Left hindlimb (tissue), 1 donor: ENCODE measurements at places on chromosomes 6 and 20.

- no peak for DNase-seq
Observed at GRCh38 chr6:12335131-12335527, 45.0 kb downstream of the EDN1 start.

DNA sequence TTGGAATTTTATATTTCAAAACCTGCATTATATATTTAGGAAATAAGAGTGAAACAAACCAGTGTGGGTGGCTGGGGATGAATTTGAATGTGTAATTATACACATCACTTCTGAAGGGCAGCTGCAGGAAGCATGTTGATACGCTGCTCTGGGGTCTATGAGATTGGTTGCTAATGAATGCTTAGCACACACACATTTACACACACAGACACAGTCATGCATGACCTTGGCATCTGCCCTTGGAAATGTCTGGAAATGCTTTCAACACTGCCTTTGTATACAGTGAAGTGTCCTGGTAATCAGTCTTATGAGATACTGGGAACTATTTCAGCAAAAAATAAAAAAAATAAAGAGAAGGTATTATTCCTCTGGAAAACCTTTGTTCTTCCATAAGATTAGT lies 83.4 kb downstream of the ELOVL4 start:
- DNase-seq: no peak

DNA sequence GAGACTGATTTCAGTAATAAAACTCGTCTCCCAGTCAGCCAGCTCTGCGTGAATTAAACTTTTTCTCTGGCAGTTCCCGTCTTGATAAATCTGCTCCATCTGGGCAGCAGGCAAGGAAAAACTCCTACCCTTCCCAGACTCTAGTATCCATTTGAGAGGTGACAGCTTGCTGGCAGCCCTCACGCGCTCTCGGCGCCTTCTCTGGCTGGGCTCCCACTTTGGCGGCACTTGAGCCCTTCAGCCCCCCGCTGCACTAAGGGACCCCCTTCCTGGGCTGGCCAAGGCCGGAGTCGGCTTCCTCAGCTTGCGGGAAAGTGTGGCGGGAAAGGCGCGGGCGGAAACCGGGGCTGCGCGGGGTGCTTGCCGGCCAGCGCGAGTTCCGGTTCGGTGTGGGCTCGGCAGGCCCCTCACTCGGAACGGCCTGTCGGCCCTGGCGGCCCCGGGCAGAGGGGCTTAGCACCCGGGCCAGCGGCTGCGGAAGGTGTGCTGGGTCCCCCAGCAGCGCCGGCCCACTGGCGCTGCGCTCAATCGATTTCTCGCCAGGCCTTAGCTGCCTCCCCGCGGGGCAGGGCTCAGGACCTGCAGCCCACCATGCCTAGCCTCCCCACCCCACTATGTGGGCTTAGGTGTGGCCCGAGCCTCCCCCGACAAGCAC lies 21.8 kb upstream of the GMPR start:
- peak; percentile 53 for DNase-seq

GRCh38 chr6:90905351-90905750 lies 318.5 kb upstream of the MAP3K7 start:
- no peak for DNase-seq

GRCh38 chr20:62815066-62815991 lies 1.5 kb upstream of the COL9A3 start:
- DNase-seq: peak; percentile 71

DNA sequence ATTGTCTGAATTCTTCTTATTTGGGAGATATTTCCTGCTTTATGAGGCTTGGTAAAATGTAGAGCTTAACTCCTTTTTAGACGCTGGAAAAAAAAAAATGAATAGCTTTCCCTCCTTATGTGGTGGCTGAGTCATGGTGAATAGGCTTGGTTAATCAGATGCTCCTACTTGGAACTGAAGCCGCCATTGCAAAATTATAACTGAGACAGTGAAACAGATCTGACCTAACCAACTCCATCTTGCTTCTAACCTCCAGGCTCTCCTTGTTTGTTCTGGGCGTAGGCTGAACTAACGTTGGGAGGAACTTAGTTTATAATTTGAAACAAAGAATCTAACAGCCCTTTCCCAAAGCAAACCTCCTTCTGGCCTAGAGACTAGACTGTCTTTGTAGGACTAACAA lies 43.2 kb upstream of the PLCB4 start:
- DNase-seq: no peak

- DNase-seq: no peak
Observed at GRCh38 chr20:46186210-46186609, 68.1 kb downstream of the CD40 start.

DNA sequence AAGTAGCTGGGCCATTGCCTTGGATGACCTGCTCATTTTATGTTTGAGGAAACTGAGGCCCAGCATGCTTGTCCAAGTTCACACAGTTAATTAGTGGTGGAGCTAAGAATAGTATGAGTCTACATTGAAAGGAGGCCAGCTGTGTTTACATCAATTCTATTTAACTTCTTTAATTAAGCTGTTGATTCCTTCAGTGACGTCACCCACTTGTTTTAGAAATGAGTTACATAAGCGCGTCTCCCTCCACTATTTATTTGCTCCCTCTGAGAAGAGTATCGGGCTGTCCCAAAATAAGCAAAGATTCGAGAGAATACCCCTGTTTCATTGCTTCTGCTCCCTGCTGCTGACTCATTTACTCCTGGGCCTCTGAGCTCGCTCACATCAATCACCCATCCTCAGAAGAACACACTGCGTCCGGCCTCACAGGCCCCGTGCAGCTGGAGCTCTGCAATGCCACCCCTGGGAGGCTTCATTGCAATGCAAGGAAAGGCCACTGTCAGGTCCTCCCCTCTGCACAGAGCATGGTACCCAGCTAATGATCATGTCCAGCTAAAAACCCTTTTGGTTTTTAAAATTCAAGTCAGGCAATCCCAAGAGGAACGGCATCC lies 74.8 kb upstream of the BMP2 start:
- DNase-seq: no peak

GRCh38 chr20:44231713-44232468 lies 15.2 kb upstream of the GDAP1L1 start:
- DNase-seq: no peak

DNA sequence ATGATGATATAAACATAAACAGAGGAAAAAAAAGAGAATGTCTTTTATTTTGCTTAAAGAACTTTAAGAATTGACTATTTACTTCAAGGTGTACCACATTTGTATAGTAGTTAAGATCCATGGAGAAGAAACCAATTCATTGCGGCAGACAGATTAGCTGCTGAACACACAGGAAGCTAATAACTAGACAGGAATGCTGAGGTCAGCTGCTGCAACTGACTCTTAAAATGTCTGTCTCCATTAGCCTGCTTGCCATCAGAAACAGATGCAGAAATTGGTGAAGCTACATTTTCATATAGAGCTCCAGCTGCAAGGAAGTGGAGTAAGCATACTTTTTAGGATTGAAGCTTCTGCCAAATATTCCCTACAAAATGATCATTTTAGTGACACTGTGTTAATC lies 939.5 kb downstream of the EPHA7 start:
- DNase-seq: no peak

GRCh38 chr6:73180076-73180738 lies 45.1 kb downstream of the KHDC1L start:
- no peak for DNase-seq

- no peak for DNase-seq
Observed at GRCh38 chr6:143264986-143265764, 185.3 kb downstream of the ADAT2 start.

GRCh38 chr20:63215101-63216040 lies 560 bp downstream of the YTHDF1 start:
- no peak for DNase-seq

DNA sequence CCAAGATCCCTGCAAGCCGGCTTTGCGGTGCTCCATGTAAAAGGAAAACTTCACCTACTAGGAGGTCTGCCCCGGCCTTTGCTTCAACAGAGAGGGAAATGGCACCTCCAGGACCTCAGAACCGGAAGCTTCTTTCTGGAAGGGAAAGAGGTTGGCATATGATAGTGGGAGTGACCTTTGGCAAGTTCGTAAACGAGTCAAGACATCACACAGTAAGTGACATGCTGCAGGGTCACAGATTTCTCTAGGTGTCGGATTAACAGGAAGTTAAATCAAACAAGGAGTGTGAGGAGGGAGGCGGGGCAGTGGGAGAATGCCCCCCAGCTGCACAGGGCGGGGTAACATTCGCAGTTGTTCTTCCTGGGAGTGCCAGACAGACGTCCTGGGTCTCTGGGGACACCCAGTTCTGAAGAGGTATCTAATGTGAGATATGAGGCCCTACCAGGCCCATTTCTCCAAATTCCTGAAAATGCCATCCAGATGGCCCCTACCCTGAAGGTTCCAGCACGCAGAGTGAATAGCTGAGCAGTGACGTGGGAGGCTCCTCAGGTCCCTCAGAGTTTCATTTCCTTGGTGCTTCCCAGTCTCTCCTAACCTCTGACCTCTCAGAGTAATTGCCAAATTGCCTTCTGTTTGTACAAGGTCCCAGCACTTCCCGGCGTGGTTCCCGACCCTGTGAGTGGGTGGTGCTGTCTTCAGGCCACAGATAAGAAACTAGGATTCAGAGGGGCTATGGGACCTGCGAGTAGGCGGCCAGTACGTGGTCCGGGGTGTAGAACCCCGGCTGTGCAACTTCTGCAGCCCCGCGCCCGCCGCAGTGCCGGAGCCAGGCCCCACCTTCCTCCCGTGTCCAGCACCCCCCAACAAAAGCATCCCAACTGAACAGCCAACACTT lies 1.9 kb downstream of the RRBP1 start:
- peak; percentile 51 for DNase-seq

DNA sequence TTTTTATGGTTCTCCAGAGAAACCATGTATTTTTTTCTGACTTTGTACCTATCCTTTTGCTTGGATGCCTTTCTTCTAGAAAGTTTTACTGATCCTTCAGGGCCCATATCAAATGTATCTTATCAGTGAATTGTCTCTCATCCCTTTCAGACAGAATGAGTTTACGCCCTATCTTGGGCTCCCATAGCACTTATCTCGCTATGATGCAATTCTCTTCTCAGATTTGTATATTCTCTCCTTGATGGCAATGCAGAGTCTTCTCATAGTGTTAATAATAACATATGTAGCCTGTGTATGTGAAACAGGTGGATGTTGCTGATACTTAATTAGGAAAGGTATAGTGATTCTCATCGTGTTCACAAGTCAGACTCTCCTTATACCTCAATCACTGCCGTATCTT lies 336.2 kb downstream of the UTRN start:
- DNase-seq: no peak

- no peak for DNase-seq
Observed at GRCh38 chr6:111276335-111276734, 189.0 kb downstream of the SLC16A10 start.

DNA sequence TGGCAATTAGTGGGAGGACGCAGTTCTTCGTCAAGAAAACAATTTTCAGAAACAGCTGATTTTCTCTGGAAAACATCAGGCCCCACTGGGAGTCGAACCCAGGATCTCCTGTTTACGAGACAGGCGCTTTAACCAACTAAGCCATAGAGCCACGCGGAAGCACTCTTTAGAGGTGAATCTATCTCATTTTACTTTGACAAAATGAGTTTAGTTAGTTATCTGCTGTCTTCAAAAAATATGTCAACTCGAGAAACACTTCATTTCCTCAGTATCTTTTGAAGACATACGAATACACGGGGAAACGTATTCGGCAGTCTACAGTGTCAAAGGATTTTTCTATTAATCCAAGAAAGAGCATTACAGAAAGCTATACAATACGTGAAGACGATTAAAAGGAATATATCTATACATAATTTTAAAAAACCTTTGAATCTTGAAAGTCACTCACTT lies 26.7 kb downstream of the GPX6 start:
- DNase-seq: peak; percentile 36

- peak; percentile 88 for DNase-seq
Observed at GRCh38 chr6:30515944-30516753, 26.8 kb downstream of the HLA-E start.

GRCh38 chr6:150079604-150080003 lies 10.7 kb upstream of the ULBP3 start:
- no peak for DNase-seq

DNA sequence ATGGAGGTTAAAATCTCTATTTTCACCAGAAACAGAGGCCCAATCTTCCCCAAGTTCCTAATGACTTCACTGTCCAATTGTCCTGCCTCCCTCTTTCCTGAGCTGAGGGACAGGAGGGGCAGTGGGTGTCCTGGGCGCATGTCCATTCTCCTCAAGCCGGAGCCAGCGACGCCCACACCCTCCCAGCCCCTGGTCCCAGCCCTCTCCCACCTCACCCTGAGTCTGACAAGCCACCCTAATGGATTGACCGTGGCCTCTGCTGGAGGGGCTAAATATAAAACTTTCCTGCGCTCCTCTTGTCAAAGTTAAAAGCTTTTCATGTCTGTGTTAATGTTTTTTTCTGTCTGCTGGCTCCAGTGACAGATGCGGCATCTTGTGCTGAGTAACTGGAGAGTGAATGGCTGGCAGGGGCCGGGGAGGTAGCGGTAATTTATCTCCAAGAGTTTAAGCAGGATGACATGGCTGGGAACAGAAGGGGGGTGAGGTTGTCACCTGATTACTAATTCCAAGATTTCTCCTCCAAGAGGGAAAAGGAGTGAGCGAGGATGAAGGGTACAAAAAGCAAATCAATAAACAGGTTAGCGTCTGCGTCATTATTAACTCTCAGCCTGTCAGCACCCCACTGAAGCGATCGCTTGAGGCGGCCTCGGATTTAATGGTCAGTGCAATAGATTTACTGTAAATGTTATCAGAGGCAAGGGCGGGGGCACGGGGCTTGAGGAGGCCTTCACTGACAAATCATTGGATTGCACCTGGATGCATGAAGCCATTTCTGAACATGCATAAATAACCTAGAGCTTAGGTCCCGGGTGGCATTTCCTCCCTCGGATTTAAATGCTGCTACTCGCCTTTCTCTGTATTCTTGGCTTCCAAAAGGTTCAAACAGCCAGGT lies 118.1 kb upstream of the MAFB start:
- DNase-seq: no peak
